Activated B cell treated with CpG ODN at 0.5 μM for 24 hours (primary cell): ENCODE measurements at places on chromosomes 5 and 9. TPM values are rescaled to one million over a fixed set of nuclear protein-coding genes. Genes with fewer than 3 reads are reported as not detected.
A peak's percentile ranks its signal among the peaks of the same experiment; 100 is the strongest.

GZMA gene
- total RNA-seq: not detected in 2 replicates

SCGB3A2 gene
- total RNA-seq: not detected in 2 replicates

CBY3 gene
- total RNA-seq: not detected in 2 replicates

FSD1L gene
- 10.2 and 12.4 TPM in 2 replicates for total RNA-seq

- DNase-seq: no peak
- no peaks in the 10 kb centered on the region for H3K36me3 ChIP-seq
- H3K27me3 ChIP-seq: peaks cover 2% of the 10 kb centered on the region
Measured at GRCh38 chr5:158084292-158084691, 225.3 kb upstream of the CLINT1 start.

DNA sequence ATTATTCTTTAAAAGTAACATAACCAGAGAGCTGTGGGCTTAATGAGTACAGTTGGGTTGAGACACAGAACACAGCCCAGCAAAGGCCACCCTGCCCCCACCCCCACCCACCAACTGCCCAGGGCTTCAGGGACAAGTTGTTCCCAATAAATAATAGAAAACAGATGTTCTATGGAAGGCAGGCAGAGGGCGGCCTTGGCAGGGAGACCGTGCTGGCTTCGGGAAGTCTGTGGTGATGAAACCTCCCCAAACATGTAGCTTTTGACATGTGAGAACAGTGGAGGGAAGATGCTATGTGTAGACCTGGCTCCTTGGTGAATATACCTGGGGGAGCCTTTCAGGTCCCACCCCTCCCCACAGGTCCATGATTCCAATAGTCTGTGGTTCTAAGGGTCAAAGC, 10.0 kb downstream of the TRAF1 start:
- H3K27ac ChIP-seq: peak overlapping the region; percentile 24
- no peaks in the 10 kb centered on the region for H3K27me3 ChIP-seq
- H3K36me3 ChIP-seq: peaks cover 91% of the 10 kb centered on the region
- H3K4me1 ChIP-seq: peaks cover 57% of the 10 kb centered on the region
- no peak for DNase-seq

DNA sequence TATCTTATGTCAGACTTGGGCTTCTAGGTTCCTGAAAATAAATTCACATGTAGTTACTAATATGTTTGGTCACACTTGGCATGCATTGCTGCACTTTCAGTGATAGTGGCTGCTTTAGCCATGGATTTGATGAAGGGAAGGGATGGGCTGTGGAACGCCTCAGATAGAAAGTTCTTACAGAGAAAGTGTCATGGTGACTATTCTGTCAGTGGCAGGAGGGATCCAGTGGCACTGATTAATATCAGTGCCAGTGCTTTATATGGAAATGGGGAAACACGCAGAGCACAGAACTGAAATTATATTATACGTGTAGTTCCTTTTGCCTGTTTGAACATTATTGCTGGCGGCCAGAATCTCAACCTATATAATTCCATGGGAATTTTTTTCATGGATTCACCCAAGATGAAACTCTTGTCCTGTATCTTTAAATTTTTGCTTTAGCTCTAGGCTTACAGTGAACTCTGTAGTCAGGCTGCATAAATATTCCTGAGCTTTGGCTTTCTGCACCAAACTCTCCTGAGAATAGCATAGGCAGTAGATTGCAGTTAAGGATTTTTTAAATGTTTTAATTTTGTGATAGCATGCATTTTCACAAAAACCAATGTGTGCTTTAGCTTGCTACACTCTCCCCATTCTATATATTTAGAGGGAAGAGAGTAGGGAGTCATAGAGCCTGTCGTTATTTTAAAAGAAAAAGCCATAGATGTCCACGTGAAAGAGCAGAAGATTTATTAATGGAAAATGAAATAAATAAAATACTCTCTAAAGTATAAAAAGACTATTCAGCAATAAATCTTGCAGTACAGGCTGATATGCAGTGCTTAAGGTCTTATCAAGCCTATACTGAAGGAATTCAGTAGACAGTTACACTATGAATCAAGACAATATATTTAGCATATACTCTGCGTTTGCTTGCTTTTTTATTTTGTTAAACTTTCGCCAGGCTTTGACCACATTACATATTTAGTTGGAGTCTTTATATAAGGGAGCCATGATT, 98.7 kb downstream of the EDIL3 start:
- H3K4me3 ChIP-seq: no peak overlapping the region
- H3K4me1 ChIP-seq: no peaks in the 10 kb centered on the region
- H3K36me3 ChIP-seq: no peaks in the 10 kb centered on the region
- no peaks in the 10 kb centered on the region for H3K27me3 ChIP-seq
- DNase-seq: no peak
- no peak overlapping the region for H3K27ac ChIP-seq

- DNase-seq: peak; percentile 7
- no peaks in the 10 kb centered on the region for H3K36me3 ChIP-seq
- peaks cover 9% of the 10 kb centered on the region for H3K4me1 ChIP-seq
- no peaks in the 10 kb centered on the region for H3K27me3 ChIP-seq
- H3K4me3 ChIP-seq: no peak overlapping the region
Measured at GRCh38 chr9:93263334-93264229, 79.6 kb downstream of the WNK2 start.

GRCh38 chr9:127555840-127556820, 55.9 kb upstream of the STXBP1 start:
- H3K4me3 ChIP-seq: peak overlapping the region; percentile 12
- H3K4me1 ChIP-seq: peaks cover 18% of the 10 kb centered on the region
- no peaks in the 10 kb centered on the region for H3K36me3 ChIP-seq
- no peak for DNase-seq
